CD4-positive, alpha-beta T cell treated with Interleukin-15 for 4 hours (primary cell): ENCODE measurements at places on chromosomes 7 and 10.

- no peak for DNase-seq
These were observed 25.1 kb upstream of the FAM170B start for GRCh38 chr10:49158915-49159314.

GRCh38 chr10:28200775-28201174 lies 102.1 kb downstream of the MPP7 start:
- DNase-seq: no peak

DNA sequence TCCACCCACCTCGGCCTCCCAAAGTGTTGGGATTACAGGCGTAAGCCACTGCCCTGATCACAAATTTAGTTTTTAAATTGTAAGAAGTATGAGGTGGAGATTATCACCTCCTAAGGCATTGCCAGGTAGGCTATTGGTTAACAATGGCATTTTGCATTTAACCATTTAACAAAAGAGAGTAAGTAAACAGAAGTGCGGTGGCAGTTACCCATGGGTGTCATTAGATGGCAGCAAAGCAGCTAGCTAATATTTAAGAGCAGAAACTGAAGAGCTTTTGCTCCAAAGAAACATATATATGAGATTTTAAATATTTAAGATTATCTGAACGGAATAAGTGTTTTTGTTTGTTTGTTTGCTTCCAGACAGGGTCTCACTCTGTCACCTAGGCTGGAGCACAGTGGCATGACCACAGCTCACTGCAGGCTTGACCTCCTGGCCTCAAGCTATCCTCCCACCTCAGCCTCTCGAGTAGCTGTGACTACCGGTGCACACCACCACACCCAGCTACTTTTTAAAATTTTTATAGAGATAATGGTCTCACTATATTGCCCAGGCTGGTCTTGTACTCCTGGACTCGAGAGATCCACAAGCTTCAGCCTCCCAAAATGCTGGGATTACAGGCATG lies 325.5 kb upstream of the C7orf33 start:
- DNase-seq: no peak

DNA sequence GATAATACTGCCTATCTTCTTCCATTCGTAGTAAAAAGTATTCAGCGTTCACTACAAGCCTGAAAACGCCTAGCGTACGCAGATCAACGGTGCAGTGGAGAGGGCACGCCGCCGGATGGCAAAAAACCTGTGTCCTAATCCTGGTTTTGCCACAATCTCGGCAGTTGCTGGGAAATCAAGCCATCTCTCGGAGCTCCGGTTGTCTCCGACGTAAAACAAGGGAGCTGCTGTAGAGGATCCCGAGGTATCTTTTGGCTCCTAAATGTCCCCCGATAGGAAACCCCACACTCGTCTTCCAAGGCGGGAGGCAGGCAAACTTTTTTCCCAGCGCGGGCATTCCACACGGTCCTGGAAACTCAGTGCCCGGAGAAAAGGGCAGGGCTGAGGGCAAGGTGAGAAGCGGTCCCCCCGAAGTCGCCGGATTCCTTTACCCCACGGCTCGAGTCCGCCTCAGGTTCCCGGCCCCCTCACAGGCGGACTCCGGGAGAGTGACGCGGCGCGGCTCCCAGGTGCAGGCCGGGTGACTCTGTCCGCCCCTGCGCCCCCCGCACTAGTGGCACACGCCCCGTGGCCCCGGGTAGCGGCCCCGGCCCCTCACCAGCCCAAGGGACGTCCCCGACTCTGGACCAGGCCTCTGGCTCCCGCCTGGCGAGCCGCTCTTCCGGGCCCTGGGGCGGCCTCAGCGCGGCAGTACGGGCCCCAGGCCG lies 649 bp downstream of the IDE start:
- no peak for DNase-seq

- DNase-seq: no peak
These were observed 2.3 kb downstream of the GRB10 start for GRCh38 chr7:50780436-50780835.

- no peak for DNase-seq
These were observed 2.1 kb downstream of the VSIR start for GRCh38 chr10:71771204-71771603.

DNA sequence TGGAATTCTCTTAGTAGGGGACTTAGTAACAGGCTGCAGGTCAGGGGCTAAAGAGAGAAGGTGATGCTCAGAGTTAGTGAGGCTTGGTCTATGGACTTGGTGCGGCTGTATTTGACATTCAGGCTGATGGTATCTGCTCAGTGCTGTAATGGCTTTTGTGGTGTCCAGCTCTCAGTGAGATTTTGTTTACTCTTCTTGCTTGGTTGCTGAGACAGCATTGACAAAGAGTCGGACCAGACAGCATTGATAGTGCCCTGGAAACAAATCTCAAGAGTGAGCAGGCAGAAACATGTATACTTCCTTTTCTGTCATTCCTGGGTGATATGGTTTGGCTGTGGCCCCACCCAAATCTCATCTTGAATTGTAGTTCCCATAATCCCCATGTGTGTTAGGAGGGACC lies 202.0 kb downstream of the STK31 start:
- no peak for DNase-seq

- peak; percentile 75 for DNase-seq
These were observed 37.9 kb downstream of the VOPP1 start for GRCh38 chr7:55534262-55534915.

GRCh38 chr10:100748231-100749058 lies 3.1 kb downstream of the PAX2 start:
- DNase-seq: no peak

GRCh38 chr7:84412161-84412969 lies 217.8 kb upstream of the SEMA3A start:
- no peak for DNase-seq

DNA sequence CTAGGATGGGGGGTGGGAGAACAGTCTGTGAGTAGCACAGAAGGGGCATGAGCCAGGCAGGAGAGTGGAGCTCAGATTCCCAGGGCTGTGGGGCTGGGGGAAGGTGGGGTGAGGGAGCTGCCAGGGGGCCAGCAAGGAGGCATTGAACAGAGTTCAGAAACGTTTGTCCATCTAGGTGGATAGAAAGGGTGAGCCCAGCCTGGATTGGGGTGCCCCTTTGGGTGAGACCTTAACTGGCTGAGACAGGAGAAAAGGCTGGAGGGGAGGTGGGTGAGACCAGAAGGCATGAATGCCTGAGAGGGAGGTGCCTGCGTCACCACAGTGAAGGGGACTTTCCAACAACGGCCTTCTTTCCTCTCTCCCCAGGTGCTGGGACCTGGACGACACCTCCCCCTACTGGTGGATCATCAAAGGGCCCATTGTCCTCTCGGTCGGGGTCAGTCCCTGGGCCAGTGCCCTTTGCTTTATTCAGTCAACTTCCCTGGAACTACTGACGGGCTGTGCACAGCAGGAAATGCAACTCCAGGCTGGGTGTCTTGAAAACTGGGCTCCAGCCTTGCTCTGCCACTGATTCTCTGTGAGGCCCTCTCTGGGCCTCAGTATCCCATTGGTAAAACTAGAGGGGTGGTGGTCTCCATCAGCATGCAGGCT lies 11.0 kb downstream of the GHRHR start:
- peak; percentile 4 for DNase-seq

DNA sequence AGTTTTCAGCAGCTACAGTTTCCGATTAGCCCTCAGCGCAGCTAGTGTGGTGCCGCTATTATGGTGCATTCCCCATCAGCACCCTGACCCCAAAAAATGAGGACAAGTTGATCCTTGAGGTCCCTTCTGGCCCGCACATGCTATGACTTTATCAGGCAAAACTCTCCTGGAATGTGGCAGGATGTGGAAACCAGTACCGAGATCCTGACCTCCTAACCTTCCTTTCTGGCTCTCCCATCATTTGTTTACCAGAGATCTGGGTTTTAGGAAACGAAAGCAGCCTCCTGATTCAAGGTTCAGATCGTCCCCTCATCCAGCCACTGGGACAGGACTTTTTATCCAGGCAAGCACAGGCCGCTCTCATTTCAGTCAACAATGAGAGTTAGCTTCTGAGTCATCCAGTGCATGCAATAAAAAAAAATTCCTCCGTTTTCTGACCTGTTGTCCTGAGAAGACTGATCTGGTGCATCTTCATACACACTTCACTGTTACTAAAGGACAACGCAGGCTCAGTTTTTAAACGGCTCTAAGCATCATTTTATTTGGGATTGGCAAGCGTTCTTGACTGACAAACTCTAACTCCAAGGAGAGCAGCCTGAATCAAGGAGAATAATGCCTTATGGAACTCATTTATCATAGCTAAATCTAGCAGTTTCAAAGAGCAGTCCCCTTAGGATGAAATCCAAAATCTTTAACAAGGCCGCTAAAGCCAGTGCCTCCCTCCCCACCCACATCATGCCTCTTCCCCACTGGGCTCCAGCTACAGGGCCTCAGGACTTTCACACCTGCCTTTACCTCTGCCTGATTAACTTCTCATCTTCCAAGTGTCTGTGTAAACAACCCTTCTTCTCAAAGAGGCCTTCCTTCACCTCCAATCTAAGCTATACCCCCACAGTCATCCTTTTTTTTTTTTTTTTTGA lies 17.1 kb downstream of the PDLIM1 start:
- DNase-seq: no peak

DNA sequence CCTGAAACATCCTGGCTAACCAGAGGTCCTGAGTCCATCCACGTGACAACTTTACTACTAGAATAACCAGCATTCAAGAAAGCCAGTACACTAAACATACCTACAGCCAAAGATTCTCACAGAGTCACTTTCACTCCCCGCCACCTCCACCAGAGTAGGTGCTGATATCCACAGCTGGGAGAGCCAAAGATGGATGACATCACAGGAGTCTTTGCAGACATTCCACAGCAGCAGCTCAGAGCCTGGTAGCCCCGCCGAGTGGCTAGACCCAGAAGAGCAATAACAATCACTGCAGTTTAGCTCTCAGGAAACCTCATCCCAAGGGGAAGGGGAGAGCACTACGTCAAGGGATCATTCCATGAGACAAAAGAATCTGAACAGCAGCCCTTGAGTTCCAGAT lies 13.5 kb upstream of the ADAM22 start:
- no peak for DNase-seq

GRCh38 chr10:11050301-11051287 lies 32.9 kb downstream of the CELF2 start:
- DNase-seq: no peak

DNA sequence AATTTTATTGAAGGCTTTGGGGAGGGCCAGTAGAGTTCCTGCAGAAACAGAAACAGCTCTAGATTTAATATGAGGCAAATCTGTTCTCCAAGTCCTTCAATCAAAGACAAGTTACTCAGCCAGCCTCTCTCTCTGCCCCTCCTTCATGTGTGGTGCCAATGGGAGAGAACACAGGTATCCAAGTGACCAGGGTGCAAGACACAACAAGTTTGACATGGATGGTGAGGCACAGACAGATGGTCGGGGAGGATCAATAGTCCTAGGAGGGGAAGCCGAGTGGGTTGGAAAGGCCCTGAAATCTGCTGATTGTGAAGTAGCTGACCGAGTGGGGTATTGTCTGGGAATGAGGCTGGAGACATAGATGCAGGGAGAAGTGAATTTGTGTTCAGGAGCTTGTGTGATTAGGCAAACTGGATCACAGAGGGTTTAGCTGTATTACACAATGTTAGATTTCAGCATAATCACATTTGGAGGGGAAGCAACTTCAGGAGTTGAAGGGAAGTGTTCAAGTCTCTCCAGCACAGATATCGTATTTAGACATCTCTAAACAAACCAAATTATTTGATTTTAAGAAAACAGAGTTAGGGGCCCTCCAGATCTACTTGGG lies 1.5 kb downstream of the GIMAP1 start:
- peak; percentile 58 for DNase-seq

- no peak for DNase-seq
These were observed 16.2 kb upstream of the MRC1 start for GRCh38 chr10:17792991-17793390.
